Natural killer cell treated with Interleukin-12 subunit alpha and Interleukin-12 subunit beta and Interleukin-15 and Interleukin-18, amount 100 ng/mL, for 72 hours (primary cell): ENCODE measurements at places on chromosomes 7 and 10.

GRCh38 chr7:106050002-106050745 lies 61.9 kb downstream of the SYPL1 start:
- H3K36me3 ChIP-seq, result no peaks in the 10 kb centered on the region
- no peak overlapping the region for H3K27ac ChIP-seq
- no peak for DNase-seq

- H3K27me3 ChIP-seq, result no peaks in the 10 kb centered on the region
- H3K4me1 ChIP-seq, result peaks cover 4% of the 10 kb centered on the region
- no peak overlapping the region for H3K27ac ChIP-seq
- H3K36me3 ChIP-seq, result no peaks in the 10 kb centered on the region
Measured at GRCh38 chr7:87561102-87561501, 39.6 kb downstream of the ABCB1 start.

DNA sequence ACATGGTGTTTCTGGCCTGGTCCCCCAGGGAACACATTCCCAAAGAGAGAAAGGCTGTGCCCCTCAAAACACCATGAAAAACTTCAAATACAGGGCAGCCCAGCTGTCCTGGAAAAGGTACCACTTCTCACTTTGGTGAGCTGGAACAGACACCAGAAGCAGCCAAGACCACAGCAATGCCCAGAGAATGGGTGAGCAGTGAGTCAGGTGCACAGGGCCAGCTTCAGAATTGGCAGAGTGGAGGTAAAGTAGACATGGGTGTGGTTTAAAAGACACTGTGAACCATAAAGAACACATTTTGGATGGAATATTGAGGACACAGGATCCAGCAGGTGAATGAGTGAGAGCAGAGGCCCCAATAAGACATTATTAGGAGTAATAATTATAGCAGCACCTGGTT lies 51.3 kb downstream of the FAM13C start:
- H3K4me3 ChIP-seq, result no peak overlapping the region
- no peaks in the 10 kb centered on the region for H3K27me3 ChIP-seq
- no peak overlapping the region for H3K27ac ChIP-seq
- DNase-seq, result no peak
- H3K4me1 ChIP-seq, result no peaks in the 10 kb centered on the region

DNA sequence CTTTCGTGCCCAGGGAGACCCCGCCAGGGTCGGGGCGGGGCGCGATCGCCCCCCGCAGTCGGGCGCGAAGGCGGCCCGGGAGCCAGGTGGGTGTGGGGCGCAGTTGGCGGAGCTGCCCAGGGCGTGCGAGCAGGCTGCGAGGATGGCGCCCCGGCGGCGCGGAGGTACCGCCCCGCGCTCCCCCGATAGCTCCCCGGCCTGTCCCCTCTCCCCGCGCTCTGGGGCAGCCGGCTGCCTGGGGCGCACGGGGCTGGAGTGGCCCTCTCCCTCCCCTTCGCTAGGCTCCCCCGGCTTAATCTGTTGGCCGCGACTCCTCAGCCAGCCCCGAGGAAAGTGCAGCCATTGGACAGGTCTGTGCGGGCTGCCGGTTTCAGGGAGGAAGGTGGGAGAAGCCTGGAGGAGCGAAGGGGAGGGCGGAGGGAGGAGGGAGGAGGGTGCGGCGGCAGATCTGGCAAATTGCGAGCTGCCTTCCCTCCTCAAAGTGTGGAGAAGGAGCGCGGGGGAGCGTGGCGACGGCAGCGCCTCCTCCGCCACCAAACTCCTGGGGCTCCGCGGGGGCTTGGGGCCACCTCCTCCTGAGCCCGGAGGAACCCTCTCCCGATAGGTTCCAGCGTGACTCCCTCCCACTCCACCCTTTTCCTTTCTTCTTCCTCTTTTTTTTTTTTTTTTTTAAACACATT lies 361 bp upstream of the PLXDC2 start:
- peak; percentile 61 for DNase-seq
- peaks cover 31% of the 10 kb centered on the region for H3K27me3 ChIP-seq
- peak overlapping the region; percentile 80 for H3K4me3 ChIP-seq
- no peak overlapping the region for H3K27ac ChIP-seq
- H3K36me3 ChIP-seq, result no peaks in the 10 kb centered on the region

DNA sequence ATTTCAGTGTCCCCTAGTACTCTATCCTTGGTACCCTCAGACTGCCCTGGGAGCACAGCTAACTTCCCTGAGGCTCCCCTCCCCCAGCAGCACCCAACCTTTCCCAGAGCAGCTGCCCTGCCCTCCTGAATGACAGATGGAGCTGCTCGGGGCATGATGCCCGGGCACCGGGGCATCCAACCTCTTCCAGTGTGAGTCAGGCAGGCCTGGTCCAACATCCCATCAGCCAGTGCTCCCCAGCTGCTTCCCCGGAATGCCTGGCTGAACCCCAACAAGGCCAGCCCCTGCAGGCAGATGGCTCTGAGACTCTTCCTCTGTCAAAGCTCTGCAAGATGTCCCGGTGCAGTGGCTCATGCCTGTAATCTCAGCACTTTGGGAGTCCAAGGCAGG lies 11.9 kb upstream of the TSPAN15 start:
- H3K4me1 ChIP-seq, result no peaks in the 10 kb centered on the region
- H3K36me3 ChIP-seq, result no peaks in the 10 kb centered on the region
- H3K27me3 ChIP-seq, result peaks cover 9% of the 10 kb centered on the region
- DNase-seq, result no peak
- H3K27ac ChIP-seq, result no peak overlapping the region

DNA sequence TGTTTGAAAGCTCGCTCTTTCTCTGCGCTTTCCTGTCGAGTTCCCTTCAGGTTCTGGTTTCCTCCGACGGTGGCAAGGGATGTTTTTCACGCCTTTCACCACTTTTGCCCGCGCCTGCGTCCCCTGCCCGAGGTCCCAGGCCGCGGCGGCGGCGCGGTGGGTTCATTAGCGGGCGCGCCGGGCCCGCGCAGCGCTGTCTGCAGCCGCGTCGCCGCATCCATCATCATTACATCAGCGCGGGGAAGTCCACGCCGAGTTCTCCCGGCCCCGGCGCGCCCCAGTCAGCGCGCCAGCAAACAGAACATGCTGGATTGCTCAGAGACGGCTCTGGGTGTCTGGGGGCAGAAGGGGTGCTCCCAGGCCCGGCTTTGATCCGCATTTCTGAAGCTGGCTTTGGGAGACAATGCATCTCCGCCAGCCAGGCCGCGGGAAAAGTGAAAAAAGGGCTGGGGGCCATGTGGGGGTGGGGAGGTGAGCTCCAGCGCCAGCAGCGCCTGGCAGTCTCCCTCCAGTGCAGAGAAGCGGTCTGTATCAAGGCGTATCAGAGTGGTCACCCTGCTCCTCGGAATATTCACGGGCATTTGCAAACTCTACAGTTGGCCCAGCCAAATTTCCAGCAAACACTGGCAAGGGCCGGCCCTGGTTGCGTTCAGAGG lies 8.9 kb downstream of the GLI3 start:
- peak overlapping the region; percentile 1 for H3K4me3 ChIP-seq
- H3K36me3 ChIP-seq, result no peaks in the 10 kb centered on the region
- peaks cover 37% of the 10 kb centered on the region for H3K27me3 ChIP-seq
- peaks cover 7% of the 10 kb centered on the region for H3K4me1 ChIP-seq
